ENCODE measurements at places on chromosomes 16 and 17.

DNA sequence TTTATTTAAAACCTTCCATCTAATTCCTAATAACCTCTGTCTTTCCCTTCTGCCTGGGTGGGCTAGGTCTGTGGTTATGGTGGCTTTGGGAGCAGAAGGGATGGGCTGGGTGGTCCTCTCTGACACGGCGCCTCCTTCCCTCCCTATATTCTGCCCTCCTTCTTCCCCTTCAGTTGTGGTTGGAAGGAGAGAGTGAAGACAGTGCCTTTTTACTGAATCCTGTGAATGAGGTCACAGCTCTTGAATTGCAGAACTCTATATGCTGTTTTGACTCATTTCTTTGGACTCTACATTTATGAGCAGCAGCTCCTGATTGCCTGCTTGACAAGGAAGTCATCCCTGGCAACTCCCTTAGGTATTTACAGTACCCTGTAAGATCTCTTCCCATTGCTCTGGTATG, 256.0 kb upstream of the ELAC2 start:
- DNase-seq = no peak

DNA sequence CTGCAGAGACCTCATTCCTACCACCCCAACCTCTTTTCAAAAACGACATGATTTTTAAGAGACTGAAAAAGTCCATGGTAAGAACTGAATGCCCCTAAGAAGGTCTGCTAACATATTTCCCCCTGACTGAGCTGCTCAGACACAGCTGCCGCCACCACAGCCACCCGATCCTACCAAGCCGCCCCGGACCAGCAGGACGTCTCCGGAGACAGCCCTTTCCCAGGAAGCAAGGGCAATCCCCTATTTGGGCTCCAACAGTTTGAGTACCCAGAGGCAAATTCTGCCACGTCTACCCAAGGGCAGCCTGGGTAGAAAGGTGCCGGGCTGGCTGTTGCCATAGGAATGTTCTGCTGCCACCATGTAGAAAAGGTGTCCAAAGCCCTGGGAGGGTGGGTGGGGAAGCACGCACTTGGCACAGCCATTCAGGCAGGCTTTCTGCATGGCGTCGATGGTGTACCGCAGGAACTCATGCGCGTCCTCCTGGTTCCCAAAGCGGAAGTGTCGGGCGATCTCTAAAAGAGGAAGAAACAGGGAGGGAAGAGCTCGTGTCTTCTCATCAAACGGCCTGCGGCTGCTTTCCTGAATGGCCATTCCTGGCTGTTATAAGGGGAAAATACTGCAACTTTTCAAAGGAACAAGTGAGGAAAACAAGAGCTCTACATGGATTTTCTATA, 13.6 kb downstream of the USP36 start:
- DNase-seq = no peak

GRCh38 chr17:50361561-50362480, 11.2 kb downstream of the MRPL27 start:
- DNase-seq = no peak

- DNase-seq = no peak
Observed at GRCh38 chr16:9790199-9790598, 392.0 kb downstream of the GRIN2A start.

DNA sequence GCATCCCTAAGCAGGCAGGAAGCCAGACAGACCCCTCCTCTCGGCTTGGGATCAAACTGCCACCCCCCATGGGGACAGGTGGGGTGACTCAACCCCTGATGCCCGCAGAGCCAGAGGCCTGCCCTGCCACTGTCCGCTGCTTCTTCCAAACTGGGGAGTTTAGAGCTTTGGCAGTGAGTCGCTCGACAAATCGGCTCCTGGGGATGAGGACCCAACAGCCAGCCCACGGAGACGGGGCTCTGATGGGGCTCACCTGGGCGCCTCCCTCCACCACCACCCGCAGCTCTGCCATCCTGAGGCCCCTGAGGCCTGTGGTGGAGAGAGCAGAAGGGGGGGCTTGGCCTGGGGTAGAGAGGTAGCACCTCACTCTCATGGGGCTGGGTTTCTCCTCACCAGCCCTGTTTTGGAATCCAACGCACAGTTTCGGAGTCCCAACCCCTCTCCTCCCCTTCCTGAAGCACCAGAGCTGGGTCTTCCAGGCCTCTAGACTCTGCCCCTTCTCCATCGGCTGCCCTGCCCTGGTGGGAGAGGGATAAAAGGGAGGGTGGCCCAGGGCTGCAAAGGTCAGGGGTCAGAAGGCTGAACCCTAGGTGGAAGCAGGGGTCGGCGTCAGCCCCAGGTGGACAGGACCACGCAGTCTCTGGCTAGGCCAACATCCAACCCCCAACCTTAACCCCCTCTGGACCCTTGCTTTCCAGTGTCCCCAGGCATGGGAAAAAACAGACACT, 5.8 kb downstream of the PRSS22 start:
- DNase-seq = peak; percentile 13

GRCh38 chr16:19269098-19269497, 16.4 kb upstream of the CLEC19A start:
- no peak for DNase-seq

DNA sequence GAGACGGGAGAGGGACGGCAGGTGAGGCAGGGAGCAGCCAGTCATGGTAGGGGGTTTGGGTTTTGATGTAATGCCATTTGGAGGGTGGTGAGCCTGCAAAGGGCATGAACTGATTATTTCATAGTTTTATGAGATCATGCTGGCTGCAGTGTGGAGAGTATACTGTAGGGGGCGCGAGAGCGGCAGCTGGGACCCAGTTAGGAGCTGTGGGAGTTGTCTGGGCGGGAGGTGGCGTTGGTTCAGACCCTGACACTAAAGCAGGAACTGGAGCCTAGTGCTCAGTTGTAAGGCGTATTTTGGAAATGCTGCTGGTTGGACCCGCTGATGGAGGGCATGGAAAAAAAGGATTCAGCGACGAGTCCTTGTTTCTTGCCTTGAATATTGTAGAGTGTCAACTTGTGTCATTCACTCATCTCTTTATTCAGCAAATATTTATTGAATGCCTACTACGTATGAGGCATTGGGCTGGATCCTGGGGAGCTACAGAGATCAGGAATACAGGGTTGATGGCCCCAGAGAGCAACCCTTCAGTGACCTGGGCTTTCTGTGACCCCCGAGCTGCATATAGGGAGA, 23.7 kb upstream of the KDM8 start:
- peak; percentile 69 for DNase-seq

GRCh38 chr17:50210240-50211225, 9.1 kb upstream of the COL1A1 start:
- DNase-seq = no peak

DNA sequence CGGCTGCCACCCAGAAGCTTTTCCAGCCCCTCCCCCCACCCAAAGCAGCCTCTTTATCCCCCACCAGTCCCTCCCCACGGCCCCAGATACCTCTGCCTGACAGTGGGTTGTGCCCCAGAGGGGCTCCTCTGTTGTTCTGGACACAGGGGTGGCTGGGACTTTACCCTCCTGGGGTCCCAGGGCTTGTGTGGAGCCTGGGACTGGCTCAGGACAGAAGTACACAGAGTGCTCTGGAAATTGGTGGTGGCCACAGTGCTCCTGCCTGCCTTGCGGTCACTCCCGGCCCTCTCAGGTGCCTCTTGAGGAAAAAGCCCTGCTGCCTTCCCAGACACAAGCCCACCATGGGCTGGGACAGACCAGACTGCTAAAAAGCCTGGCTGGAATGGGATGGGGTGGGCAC, 68.2 kb downstream of the RAB11FIP4 start:
- no peak for DNase-seq

- no peak for DNase-seq
Observed at GRCh38 chr17:57669671-57670529, 75.2 kb downstream of the CCDC182 start.

DNA sequence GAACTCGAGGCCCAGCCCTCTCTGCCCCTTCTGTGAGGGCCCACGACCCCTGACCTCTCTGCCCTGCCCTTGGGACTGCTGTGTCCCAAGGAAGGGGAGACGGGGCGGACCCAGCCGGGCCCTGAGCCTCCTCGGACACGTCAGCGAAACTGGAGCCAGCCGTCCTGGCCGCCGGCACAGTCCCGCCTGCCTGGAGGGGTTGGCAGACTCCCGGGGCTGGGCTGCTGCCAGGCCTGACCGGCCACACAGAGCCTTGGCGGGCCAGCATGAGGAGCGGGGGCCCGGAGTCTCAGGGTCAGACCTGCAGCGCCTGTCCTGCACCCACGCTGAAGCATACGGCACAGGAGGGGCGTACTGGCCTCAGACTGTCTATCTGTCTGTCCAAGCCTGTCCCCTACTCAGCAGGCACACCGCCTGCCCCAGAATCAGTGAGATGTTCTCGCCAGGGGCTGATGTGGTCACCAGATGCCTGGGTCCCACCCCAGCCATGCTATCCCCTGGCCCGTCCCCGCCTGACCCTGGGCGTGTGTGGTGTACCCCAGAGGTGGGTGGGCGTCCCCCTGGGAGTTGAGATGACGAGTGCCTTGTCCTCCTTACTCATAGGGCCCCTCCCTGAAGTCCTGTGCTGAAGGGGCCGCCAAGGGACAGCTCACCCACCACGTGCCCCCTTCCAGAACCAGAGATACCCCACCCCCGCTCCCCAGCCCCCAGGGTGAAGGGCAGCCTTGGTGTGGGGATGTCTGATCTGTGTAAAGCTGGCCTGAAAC, 4.7 kb downstream of the VASN start:
- DNase-seq = no peak

DNA sequence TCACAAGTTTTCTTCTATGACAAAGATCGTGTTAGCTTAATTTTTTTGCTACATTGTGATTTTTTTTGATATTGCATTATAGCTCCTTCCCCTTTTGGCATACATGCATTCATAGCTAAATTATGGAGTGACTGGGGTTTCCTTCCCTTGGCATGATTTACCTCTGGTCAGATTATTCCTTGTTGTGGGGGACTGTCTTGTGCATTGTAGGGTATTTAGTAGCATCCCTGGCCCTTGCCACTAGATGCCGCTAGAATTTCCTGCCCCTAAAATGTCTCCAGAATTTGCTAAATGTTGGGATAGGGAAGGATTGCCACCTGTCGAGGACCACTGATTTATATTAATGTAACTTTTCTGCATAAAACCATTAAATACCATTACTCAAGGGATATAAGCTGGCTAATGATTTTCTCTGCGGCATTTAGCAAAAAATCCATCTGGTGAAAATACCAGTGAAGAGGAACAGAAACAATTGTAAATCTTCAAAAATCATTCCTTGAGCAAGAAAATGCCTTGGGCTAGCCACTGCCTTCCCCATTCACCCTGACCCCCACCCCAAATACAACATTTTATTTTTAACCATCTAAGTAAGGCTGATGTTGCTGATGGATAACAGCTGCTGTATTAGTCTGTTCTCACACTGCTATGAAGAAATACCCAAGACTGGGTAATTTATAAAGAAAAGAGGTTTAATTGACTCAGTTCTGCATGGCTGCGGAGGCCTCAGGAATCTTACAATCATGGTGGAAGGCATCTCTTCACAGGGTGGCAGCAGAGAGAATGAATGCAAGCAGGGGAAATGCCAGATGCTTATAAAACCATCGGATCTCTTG, 195.2 kb downstream of the MAP2K6 start:
- no peak for DNase-seq

DNA sequence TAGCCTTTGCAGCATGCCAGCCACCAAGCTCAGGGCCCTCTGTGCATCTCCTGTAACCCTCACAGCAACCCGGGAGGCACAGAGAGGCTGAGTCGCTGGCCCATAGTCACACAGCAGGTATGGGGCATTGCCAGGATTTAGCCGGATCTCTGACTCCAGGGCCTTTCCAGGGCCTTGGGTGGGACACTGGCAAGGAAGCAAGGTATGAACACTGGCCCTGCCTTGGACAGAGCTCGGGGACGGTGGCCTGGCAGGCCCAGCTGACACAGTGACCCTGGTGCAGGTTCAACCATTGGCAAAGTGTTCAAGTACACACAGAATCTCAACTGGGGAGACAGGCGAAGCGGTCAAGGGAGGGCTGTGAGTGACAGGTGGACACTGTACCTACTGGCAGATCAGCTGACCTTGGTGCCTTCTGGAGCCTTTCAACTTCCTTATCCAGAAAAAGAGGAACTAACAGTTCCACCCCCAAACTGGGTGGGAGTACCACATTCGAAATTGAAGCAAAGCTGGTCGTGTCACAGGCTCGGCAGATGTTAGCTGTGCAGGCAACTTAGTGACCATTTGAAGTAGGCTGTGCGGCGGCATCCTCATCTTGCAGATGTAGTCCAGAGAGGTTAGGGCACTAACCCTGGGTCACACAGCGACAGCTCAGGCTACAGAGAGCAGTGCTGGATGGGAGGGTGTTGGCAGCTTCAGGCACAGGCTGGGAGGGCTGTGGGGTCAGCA, 287.4 kb downstream of the SEC14L1 start:
- DNase-seq = no peak

GRCh38 chr16:72932677-72933335, 115.1 kb downstream of the ZFHX3 start:
- DNase-seq = no peak

DNA sequence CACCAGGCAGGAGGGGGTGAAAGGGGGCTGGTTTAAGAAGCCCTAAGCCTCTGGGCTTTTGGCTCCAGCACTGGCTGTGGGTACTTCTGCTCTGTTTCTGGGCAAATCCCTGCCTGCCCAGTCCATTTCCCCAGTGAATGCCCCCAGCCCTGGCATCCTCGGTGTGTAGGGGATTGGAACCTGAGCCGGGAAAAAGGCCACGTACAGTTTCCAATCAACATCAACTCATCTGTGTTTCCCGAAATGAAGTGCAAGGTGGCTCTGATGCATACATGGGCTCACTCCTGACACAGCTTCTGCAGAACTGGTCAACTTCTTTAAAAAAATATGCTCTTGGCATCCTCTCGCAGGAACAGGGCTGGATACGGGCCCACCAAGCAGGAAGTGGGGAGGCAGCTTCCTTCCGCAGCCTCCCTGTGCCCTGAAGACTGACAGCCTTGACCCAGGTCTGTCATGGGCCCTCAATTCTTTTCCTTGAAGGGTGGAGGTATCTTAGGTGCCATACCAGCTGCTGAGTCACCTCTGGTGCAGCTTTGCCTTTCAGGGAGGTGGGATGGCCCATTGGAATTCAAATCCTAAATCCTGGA, 73.3 kb downstream of the N4BP1 start:
- no peak for DNase-seq

GRCh38 chr16:58040945-58041627, 15.5 kb downstream of the MMP15 start:
- DNase-seq = no peak

DNA sequence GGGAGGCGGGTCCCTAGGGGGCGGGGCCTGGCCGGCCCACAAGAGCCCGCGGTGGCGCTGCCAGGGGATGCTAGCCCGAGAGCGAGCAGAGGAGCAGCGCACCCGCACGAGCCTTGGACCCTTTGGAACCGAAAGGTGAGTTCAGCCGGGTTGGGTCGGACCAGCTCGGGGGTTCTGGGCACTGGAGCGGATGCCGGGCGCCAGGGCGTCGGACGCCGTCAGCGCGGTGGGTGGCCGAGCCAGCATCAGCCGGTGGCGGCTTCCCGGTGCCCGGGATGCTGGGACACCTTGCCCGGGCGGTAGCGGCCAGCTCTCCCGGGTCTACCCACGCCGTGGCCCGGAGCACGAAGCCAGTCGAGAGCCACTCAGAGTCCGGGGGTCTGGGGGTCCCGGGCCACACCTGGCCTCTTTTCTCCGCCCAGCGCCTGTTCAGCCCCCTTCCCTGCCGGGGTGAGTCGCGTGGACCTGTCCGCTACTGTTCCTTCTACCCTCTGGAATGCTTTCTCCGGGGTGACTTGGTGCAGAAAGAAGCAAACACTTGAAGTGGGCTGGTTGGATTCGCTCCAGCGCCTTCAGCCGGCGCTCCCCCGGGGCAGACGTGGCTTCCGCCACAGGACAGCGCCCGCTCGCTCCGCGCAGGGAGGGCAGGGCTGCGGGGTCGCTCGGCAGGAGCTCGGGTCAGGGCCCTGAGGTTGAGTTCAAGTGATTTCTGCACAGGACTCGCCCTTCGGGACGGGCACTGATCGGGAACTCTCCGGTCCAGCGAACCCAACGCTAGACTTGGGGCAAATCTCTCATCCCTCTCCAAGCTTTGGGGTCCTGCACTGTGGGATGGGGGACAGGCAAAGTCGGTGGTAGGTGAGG, at the start of gene SCNN1G:
TSS of gene SCNN1G (plus strand) at position 67 of the 864 bp plus-strand sequence. CDS start 3,527 bp downstream, outside the sequence.
- no peak for DNase-seq

Data from D721Med (cell line).